Coronary artery (tissue), 2 donors: ENCODE measurements at places on chromosomes 12 and 14.
A peak's percentile ranks its signal among the peaks of the same experiment; 100 is the strongest.

DNA sequence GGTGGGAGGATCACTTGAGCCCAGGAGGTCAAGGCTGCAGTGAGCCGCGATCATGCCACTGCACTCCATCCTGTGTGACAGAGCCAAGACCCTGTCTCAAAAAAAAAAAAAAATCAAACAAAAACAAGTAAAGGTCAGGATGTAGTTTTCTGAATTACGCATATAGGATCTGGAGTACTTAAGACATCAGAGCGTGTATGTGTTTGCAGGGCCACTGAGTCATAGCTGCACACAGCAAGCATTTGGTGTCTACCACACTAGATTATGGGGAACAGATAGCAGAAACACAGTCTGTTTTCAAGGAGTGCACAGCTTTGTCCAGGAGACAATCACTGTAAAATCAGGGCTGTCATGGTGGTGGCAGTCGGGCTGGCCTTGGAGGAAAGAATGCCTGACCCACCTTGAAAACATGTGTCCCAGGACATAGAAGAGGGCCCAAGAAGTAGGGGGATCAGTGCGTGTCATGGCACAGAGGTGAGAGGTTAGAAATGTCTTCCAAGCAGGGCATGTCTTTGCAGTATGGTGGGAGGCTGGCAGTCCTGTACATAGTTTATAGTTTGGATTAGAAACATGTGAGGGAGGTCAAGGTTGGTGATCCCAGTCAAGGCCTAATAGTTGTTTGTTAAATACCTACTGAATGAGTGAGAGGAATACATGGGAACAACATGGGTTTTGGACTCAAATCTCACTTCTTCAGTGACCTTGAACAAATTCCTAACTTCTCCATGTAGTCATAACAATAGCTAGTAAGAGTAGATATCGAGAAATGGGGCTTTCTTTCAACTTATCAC, 23.6 kb upstream of the C12orf71 start:
- no peak for DNase-seq

- DNase-seq: no peak
Observed at GRCh38 chr12:131759176-131759575, 48.3 kb downstream of the SFSWAP start.

DNA sequence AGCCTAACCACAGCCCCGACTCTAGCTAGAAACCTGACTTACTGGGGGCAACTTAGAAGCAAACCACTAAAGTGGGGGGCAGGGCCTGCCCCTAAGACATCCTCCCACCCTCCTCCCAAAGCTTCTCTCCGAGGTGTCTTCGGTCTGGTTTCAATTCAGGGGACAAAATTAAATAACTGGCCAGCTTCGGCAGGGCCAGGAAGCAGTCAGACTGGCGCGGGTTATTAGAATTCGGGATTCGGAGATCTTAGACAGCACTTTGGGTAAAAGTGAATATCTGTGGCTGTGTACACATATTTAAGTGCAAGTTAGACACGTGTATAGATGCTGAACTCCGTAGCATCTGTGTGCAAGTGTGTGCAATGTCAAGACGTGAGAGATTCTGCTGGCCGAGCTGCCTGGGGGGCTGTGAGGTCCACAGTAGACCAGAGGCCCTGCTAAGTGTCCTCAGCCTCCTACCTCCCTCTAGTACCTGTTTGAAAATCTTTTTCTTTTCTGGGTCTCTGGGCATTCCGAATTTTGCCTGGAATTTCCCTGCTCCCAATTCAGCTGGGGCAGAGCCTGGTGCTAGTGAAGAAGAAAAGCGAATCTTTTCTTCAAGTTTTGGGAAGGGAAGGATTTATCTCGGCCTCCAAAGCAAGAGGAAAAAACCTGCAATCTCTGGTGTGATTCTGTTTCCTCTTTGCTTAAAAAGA, 4.0 kb upstream of the HOXC10 start:
- no peak for DNase-seq

DNA sequence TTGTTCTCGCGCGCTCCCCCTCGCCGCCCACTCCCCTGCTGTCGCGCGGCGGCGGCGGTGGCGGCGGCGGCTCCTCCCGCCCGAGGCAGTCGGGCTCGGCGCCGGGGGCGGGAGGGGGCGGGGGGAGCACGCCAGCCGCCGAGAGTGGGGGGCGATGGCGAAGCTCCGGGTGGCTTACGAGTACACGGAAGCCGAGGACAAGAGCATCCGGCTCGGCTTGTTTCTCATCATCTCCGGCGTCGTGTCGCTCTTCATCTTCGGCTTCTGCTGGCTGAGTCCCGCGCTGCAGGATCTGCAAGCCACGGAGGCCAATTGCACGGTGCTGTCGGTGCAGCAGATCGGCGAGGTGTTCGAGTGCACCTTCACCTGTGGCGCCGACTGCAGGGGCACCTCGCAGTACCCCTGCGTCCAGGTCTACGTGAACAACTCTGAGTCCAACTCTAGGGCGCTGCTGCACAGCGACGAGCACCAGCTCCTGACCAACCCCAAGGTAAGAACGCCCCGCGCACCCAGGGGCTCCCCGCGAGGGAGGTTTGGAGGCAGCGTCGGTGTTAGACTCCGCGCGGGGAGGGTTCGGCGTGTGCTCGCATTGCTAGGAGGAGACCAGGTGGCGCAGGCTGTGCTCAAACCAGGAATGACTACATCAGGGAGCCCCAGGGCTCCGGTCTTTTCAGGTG, 629 bp downstream of the KCNMB4 start:
- no peak for DNase-seq

GRCh38 chr12:115897729-115898128, 379.8 kb downstream of the MED13L start:
- no peak for DNase-seq

DNA sequence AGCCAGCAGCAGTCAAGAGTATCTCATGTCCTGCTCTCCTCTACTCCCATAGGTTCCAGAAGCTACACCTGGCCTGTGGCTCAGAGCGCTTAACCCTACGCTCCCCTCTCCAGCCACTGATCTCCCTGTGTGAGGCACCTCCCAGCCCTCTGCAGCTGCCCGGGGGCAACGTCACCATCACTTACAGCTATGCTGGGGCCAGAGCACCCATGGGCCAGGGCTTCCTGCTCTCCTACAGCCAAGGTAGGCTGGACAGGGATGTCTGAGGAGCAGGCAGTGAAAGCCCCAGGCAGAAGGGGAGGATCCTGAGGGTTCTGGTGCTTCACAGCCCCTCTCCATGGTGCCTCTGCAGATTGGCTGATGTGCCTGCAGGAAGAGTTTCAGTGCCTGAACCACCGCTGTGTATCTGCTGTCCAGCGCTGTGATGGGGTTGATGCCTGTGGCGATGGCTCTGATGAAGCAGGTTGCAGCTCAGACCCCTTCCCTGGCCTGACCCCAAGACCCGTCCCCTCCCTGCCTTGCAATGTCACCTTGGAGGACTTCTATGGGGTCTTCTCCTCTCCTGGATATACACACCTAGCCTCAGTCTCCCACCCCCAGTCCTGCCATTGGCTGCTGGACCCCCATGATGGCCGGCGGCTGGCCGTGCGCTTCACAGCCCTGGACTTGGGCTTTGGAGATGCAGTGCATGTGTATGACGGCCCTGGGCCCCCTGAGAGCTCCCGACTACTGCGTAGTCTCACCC, 3.6 kb downstream of the LRP10 start:
- no peak for DNase-seq

- no peak for DNase-seq
Observed at GRCh38 chr12:84692071-84692470, 220.5 kb downstream of the SLC6A15 start.

DNA sequence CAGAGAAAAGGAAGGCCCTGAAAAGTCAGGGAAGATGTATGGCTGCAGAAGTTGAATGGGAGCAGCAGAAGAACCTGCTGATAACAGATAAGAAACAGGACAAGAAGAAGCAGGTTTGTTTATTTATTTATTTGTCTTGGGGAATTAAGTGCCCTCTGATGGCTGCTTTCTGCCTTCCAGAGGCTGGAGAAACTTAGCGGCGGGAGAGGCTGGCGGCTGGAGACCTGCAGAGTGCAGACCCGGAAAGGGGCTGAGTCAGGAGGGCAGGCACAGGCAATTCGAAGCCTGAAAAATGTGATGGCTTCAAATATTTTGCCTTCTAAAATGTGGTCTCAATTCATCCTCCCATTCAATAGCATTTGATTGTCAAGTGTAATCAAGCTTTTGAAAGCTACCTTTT, 168.2 kb upstream of the GZMB start:
- no peak for DNase-seq

GRCh38 chr14:98816720-98817119, 455.3 kb downstream of the BCL11B start:
- no peak for DNase-seq

- no peak for DNase-seq
Observed at GRCh38 chr12:27905285-27906126, 67.0 kb downstream of the PTHLH start.

- DNase-seq: no peak
Observed at GRCh38 chr12:117234441-117234840, 44.2 kb upstream of the FBXO21 start.

DNA sequence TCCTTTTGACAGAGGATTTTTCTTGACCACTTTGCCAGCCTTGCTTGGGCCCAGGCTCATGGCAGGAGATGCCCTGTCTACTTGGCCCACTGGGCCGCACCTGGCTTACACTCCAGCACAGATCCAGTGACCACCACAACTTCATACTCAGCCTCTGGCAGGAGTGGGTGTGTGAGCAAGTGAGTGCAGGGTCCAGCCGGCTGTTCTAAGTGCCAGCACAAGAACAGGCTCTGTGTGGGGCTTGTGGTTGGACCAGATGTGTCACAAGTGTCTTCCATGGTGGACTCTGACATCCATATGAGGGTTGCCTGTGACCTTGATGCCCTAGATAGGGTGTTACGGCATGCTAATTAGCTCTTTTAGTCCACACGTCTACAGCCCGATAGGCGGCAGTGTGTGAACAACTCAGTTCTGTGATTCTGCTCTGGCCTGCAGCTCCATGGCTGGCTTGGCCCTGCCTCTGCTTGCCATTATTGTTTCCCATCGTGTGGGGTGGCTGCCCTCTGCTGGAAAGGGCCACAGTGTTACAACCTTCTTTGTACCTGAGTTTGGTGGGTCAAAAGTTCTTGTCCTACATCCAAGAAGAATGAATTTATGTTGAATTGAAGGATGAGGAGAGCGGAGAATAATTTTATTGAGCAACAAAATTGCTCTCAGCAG, 1089.1 kb downstream of the SLC6A15 start:
- no peak for DNase-seq

DNA sequence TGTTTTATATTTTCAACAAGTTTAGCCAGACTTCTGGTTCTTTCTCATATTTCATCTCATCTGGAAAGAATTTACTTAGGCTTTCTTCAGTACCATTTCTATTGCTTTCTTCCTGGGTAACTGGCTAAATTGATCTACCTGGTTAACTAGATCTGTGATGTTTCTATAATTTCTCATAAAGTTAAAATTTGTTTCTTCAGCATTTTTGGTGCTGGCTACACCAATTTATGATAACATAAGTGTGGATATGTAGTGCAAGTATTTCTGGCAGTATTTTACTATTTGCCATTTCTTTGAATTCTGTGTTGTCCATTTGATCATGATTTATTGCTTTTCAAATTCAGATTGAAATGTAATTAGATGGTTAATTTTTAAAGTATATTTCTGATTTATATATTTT, 25.9 kb downstream of the ARHGAP5 start:
- no peak for DNase-seq

GRCh38 chr14:68703093-68703492, 89.8 kb downstream of the ZFP36L1 start:
- DNase-seq: peak; percentile 71

GRCh38 chr12:13337791-13338190, 141.3 kb downstream of the EMP1 start:
- no peak for DNase-seq

GRCh38 chr12:83018088-83018487, 331.4 kb downstream of the TMTC2 start:
- DNase-seq: no peak

DNA sequence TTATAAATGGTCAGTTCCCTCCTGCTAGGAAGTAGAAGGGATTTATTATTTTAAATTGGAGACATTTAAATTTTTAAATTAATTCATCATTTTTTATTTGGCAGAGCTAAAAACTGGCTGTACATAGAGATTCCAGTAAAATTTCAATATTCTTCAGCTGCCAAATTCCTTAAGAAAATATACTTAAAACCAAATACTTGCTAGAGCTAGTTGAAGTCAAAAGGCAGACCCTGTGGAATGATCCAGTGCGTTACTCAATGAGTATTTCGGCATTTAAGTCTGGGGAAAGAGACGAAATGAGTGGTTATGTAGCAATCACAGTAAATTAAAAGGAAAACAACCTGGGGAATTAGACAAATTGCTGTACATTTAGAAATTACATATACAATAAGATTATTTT, 1104.7 kb downstream of the SLC6A15 start:
- DNase-seq: no peak
